ENCODE measurements at places on chromosomes 7 and 10.

DNA sequence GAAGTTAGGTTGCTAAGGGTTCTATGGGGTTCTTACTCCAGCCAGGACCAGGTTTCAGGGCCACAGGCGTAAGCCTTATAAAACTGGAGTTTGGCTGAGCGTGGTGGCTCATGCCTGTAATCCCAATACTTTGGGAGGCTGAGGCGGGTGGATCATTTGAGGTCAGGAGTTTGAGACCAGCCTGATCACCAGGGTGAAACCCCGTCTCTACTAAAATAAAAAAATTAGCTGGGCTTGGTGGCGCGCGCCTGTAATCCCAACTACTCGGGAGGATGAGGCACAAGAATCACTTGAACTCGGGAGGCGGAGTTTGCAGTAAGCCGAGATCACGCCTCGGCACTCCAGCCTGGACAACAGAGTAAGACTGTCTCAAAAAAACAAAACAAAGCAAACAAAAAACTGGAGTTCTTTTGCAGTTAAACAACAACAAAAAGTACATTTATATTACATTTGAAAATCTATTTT, 347 bp upstream of the RRP12 start:
- DNase-seq, result no peak

GRCh38 chr10:124943301-124944092, 1.6 kb downstream of the ZRANB1 start:
- no peak for DNase-seq

DNA sequence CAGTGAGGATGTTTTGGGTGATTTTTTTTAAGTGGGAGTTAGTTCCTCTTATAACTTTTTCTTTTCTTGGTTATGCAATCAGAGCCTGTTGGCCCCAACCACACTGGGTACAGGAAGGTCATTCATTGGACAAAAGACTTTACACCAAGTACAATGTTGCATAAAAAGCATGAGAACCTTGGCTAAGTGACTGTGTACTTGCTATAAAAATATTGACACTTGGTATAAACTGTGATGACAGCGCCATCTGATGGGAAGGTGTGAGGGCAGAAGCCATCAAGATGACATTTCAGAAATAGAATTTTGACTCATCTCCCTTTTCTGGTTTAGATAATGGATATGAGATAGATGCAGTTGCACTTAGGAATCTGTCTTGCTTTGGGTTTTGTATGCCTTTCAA, 126.4 kb upstream of the CCDC6 start:
- DNase-seq, result no peak

- DNase-seq, result no peak
These were observed 253.5 kb downstream of the ABCA13 start for GRCh38 chr7:48424731-48425130.

DNA sequence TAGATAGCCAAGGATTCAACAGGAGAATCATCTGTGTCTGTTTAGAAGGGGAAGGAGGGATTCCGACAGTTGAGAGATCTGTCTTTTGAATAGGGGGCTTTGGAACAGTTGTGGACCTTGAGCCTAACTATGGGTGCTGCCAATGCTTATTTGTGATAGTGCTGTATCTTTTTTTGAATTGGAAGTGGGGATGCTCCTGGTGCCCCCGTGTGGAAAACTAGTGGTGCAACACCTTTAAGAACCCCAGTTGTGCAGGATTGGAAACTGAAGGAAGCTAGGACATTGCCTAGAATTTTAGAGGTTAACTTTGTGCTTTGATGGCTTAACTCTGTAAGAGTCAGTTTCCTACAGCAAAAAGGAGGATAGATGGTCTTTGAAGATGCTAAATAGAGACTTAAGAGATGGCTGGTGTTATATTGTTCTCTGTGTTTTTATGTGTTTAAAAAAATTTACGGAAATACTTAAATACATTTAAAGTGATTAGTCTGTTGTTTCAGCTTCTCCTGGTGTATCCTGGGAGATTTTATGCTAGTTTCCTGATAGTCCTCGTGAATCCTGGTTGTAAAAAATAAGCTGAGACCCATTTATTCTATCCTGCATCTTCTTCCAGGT, 69.3 kb downstream of the AP3M1 start:
- no peak for DNase-seq

DNA sequence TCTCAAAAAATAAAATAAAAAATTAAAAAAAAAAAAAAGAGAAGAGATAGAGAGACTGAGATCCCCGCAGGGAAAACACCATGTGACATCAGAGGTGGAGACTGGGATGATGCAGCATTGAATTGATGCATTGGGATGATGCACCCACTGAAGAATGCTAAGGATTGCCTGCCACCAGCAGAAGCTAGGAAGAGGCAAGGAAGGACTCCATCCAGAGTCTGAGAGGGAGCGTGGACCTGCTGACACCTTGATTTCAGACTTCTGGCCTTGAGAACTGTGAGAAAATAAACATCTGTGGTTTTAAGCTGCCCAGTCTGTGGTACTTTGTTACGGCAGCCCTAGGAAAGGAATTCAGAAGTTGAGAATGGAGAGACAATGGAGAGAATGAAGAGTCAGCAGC, 89.8 kb upstream of the PRPS1L1 start:
- DNase-seq, result no peak

DNA sequence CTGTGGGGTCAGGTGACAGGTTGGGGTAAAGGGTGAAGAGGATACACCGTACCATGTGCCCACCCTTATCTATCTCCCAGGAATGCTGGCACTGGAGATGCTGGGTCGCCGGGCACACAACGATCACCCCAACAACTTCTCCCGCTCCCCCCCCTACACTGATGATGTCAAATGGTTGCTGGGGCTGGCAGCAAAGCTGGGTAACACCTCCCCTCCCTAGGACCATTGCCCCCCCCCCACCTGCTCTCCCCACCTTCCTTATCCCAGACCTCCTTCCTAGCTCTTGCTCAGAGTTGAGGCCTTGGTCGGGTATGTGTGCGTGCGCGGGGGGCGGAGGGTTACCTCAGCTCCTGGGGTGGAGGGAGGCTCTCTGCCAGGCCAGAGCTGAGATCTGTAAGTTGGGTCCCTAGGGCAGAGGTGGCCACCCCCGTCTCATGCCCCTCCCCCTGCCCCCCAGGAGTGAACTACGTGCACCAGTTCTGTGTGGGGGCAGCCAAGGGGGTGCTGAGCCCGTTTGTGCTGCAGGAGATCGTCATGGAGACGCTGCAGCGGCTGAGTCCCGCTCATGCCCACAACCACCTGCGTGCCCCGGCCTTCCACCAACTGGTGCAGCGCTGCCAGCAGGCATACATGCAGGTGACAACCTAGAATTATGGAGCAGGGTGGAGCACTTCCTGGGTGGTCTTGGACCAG, 10.7 kb downstream of the NDST2 start:
- DNase-seq, result no peak

DNA sequence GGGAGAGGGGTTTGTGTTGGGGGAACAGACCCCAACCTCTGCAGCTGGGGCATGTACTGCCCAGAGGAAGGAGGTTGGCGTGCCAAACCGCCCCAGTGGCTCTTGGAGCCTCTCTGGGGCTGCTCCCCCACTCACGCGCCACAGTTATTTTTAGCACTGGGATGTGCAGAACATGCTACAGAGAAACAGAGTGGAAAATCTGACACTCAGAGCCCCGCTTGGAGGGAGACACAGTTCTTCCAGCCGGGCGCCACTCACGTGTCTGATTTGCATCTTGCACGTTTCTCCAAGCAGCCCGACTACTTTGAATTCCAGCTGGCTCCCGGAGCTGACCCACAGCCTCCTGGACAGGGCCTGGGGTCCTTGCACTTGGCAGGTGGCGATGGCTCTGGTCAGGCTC, 182.0 kb downstream of the RPS24 start:
- DNase-seq, result no peak

DNA sequence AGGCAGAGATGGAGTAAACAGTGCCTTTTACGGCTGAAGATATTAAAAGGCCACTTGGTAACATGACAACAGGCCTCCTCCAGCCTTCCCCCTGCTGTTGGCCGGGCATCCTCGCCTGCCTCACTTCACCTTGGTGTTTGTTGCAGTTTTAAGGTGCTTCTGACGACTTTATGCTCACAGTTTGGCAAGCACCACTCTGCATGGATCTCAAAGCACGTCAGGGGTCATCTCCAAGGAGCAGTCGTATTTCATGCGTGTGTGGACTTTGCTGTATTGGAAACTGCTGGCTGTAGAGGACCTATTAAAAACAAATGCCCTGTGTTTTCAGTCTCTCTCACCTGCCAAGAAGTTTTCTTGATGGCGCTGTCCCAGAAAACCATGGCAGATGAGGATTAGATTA, 483.1 kb downstream of the RPS24 start:
- no peak for DNase-seq

GRCh38 chr7:46507560-46507959, 586.5 kb upstream of the IGFBP3 start:
- no peak for DNase-seq

Data from esophagus squamous epithelium (tissue), 5 donors.